ENCODE measurements at places on chromosomes 13 and 19.

DNA sequence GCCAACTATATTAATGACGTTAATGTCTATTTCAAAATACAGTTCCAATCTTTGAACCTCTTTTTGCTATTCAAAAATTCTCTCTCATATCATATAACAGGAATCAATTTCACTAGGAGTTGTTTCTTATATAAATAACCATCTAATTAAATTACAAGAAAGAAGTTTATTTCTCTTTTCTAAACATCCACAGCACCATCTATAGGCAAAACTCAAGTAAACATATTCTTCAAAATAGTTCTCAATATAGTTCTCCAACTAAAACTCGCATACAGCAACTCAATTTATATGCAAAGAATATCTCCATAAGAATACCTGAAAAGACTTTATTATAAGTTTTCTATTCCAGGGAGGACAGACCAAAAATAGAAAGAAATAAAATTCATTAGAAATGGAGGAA lies 65.6 kb downstream of the RBM26 start:
- no peak for DNase-seq

GRCh38 chr19:51690454-51691073 lies 2.6 kb upstream of the SPACA6 start:
- DNase-seq: no peak

DNA sequence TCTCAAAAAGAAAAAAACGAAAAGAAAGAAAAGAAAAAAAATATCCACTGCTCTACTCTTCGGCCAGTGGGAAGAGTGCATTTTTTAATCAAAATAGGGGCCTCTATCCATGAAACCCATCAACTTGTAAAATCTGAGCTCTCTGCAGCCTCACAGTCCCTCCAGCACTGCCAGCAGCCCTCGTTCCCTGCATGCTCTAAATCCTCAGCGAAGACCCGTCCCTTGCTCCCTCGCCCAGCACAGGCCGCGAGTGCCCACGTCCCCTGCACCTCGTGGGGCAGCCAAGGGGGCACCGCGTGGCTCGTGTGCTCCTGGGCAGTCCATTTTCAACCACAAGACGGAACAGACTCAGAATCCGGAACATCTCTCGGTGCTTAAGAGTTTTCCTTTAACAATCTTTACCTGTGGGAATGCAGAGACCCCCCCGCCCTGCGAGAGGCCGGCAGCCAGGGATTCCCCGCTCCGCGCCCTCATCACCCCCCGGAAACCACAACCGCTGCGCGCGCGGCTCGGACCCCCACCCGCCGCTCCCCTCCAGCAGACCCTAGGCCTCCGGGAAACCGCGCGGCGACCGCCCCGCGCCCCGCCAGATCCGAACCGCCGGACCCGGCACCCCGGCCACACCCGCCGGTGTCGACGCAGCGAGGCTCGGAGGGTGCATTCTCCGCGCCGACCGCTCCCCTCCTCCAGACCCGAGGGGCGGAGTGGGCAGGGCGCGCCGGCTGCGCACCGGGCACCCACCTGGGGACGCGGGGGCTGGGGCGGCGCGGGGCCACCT lies 638 bp downstream of the ANKRD27 start:
- DNase-seq: no peak

- no peak for DNase-seq
These were observed 768 bp downstream of the TMPRSS9 start for GRCh38 chr19:2360833-2361232.

- DNase-seq: no peak
These were observed 17.5 kb upstream of the SIGLEC14 start for GRCh38 chr19:51664131-51664530.

DNA sequence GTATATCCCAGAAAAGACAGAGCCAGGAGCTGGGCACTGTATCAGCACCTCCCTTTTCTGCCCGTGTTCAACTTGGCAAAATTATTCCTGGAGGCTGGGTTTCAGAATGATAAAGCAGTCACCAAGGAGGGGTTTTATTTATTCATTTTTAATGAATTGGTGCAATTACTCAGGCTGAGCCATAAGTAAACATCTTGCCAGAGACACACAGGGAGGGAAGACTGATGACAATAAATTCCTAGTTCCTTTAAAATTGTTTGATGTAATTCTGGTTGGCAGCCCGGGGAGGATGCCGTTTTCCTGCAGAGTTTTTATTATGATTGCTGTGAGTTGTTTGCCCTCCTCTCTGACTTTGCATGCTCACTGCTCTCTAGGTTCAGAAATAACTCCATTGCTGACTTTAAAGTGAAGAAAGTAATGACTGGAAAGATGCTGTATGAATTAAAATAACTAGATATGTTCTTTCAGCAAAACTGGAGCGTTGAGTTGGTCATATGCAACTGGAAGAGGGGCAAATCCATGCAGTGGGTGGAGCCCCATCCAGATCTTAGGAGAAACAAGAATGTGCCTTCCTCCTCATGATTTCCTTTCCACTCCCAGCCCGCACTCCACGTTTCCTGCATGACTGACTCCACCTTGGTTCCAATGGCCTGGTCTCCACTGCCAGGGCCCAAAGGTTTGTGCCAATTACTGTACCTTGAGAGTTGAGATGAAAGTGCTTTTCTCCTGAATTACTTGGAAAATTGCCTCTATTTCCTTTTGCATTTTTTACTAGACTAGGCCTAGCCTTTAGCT lies 182.1 kb downstream of the RFC3 start:
- no peak for DNase-seq

GRCh38 chr13:99363949-99364348 lies 56.8 kb upstream of the GPR183 start:
- no peak for DNase-seq

GRCh38 chr13:113207460-113207859 lies 1.0 kb downstream of the PCID2 start:
- no peak for DNase-seq

GRCh38 chr19:42204664-42205063 lies 12.8 kb downstream of the DEDD2 start:
- no peak for DNase-seq

- no peak for DNase-seq
These were observed 87.6 kb downstream of the HSPH1 start for GRCh38 chr13:31073859-31074718.

GRCh38 chr13:30526612-30527495 lies 61.1 kb upstream of the HMGB1 start:
- no peak for DNase-seq

GRCh38 chr19:10718205-10719196 lies 622 bp downstream of the DNM2 start:
- no peak for DNase-seq

- DNase-seq: no peak
These were observed 103.7 kb downstream of the LACC1 start for GRCh38 chr13:43983373-43983772.

DNA sequence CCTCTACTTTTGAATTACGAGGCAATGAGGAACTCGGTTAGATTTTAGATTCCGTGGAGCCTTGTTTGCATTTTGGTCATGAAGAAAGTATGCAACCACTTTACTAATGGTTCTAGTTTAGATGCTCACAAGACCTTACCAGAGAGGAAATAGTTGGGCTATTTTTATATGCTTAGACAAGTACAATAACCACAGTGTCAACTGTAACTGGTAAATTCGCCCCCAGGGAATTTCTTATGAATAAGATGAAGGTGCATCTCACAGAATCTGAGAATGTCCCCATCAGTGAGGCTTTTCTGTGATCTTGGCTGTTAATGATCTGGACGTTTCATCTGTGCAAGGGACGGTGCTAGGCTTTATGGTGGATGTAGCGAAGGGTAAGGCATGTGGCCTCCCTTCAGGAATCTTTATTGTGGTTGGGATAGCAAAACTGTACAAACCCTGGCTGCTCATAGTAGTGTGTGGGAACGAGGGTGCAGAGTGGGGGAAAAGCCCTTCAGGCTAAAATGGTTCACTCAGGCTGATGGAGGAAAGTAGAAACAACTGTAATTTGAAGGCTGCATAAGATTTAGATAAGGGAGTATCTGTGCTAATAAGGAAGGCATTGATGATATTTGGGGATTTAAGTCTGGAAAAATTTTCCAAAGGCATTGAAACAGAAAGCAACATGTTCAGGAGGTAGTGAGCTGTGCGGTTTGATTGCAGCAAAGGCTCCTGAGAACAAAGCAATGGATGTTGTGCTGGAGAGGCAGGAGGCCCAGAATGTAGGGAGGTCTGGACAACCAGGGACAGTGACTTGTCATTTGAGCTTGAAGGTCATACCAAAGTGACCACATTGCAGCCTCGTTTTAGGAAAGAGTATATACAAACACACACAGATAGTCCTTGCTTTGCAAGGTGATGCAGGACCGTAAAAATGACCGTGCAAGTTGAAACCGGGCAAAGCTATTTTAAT lies 28.4 kb downstream of the UBAC2 start:
- DNase-seq: no peak

- no peak for DNase-seq
These were observed 5.5 kb upstream of the SERTM1 start for GRCh38 chr13:36668316-36668715.

DNA sequence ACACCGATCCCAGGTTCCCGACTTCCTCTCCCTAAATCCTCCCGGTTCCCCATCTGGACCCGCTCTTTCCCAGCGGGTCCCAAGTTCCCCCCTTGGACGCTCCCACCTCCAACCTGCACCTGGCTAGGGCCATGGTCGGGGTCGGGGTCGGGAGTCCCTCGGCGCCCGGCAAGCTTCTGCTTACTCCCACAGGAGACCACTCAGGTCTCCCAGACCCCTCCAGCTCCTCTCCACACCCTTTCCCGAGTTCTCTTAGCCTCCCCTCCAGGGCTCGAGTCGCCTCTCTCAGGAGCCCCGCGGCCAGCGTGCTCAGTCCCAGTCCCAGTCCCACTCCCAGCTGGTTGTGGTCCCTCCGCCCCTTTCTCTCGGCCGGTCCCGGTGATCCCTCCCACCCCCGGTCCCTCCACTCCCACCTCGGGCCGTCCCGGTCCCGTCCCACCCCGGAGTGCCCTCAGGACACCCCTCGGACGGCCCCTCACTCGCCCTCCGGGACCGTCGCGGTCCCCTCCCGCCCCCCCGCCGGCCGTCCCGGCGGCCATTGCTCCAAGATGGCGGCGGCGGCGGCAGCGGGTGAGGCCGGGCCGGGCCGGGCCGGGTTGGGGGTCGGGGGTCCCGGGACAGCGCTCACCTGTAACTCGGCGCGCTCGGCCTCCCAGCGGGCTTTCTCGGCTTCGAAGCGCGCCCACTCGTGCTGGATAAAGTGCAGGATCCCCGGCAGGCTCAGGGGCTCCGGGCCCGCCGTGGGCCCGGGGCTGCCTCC lies at the start of gene FKRP:
Gene FKRP (plus strand): TSS at position 537 of the 760 bp plus-strand sequence. CDS start 9,394 bp downstream, outside the sequence.
- DNase-seq: no peak

- no peak for DNase-seq
These were observed 21.1 kb downstream of the TEX101 start for GRCh38 chr19:43435775-43436174.

- no peak for DNase-seq
These were observed 175.3 kb downstream of the ZIC5 start for GRCh38 chr13:99796175-99796819.

DNA sequence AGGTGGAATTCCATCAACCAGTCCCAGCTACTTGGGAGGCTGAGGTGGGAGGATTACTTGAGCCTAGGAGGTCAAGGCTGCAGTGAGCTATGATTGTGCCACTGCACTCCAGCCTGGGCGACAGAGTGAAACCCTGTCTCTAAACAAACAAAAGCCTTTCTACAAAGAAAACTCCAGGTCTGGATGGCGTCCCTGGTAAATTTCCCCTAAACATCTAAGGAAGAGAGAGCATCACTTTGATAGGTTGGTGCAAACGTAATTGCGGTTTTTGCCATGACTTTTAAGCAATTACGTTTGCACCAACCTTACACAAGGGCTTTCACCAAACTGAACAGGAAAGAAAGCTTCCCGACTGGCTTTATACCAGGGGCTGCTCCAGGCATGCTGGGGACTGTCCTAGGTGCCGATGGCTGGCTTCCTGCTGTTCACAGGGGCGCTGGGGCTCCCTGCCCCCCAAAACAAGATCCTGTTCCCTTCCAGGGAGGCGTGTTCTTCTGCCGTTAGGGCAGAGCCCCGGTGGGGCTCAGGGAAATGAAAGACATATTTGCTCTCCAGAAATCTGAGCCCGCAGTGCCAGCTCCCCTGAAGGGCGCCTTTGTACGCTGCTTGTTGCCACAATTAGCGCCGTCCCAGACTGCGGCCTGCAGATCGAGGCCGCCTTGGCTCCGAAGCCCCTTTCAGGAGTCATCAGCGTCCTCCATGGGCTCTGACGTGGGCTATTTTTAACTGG lies 38.7 kb upstream of the KLF2 start:
- DNase-seq: no peak

DNA sequence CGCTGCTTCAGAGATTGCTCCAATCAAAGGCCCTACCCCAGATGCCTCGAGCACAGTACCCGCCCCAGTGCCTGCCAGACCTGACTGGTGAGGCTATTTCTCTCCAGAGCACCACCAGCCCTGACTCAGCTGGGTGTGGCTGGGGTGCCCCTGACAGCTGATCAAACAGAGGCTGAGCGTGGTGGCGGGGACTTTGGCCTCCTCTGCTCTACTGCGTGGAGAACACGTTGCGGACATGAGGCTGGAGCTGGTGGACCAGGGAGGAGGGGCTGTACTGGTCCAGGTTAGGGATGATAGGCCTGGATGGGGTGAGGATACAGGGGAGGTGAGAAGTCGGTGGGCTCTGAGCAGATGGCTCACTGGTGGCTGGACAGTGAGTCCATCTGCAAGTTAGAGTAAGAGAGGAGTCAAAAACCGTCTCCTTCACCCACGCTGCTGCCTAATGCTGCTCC lies 3.5 kb upstream of the DOCK6 start:
- DNase-seq: no peak

DNA sequence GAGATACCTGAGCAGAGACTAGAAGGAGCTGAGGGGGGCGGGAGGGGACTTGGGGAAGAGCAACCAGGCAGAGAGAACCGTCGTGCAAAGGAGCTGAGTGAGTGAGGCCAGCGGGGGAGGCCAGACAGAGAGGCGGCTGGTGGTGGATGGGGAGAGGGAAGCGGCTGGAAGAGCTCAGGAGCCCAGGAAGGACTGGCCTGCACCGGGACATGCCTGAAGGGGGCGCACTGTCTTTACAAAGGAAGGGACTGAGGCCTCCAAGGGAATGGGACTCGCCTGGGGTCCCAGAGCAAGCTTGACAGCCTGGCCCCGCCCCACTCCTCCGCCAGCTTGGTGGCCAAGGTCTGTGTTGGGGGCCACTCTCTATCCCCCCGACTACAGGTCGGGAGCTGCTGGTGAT lies 14.9 kb downstream of the ONECUT3 start:
- no peak for DNase-seq

GRCh38 chr13:104757712-104758111 lies 1691.5 kb upstream of the SLC10A2 start:
- DNase-seq: no peak

DNA sequence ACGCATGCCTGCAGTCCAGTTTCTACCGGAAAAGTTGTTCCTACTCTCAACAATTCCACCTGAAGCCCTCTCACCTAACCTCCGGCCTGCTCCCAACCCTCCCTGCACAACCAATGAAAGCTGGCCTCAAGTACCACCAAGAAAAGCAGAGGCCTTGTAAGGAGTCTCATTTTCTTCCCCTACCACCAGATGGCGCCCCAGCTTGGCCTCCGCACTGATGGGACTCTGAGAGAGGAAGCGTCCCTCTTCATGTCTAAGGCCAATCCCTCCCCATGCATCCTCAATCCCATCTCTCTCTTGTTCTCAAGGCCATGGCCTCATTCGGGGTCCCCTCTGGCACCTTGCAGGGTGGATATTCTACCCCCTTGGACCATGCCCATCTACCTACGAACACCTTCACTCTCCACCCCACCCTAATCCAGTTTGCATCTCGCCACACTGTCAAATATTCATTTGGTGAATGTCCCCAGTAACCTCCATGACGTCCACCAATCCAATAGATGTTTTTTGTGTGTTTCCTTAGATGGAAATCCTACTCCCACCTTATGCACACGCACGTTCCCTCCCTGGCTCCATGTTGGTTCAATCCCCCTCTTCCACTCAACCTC lies 412.8 kb downstream of the ZNF536 start:
- peak; percentile 32 for DNase-seq
